ENCODE measurements at places on chromosomes 2 and 18.

GRCh38 chr2:185970148-185970852 is 231.7 kb downstream of the FSIP2 start:
- no peak for DNase-seq

- DNase-seq: no peak
Observed at GRCh38 chr2:224008702-224009261, 30.3 kb downstream of the SERPINE2 start.

DNA sequence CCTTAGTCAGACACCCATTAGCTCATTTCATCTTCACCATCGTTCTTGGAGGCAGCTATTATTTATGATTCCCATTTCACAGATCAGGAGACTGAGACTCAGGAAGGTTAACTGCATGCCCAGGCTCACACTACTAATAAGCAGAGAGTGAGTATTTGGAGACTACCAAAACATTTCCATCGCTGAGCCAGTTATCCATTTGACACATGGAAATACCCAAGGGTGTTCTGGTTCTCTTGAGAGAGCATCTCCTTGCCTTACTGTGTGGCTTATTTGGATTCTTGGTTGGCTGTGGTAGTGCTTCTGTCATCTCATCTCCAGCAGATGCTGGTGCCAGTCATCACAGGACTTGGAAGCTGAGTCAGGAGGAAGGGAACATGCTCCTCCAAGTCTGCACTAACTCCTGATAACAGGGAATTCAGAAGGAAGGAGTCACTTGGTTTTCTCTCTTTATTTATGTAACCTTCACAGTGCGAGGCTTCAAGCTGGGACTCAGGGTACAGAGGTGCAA is 55.2 kb downstream of the RASGRP3 start:
- no peak for DNase-seq

GRCh38 chr2:30872797-30873196 is 65.6 kb upstream of the CAPN13 start:
- no peak for DNase-seq

DNA sequence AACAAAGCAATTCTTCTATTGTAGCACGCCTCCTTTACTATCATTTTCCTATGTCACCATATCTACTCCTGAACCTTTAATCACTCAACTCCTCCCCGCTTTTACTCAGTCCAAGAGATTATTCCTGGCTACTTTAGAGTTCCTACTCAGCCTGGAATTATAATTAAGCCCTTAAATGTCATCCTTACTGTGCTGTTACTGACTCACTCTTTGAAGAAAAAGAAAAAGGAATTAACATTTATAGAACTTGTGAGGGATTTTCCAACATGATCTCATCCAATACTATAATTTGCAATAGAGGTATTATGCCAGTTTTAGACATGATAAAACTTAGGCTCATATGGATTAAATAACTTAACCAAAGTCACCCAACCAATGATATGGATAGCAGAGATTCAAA is 61.7 kb downstream of the CCDC88A start:
- no peak for DNase-seq

- no peak for DNase-seq
Observed at GRCh38 chr2:112791693-112792230, 7.5 kb upstream of the IL1A start.

- no peak for DNase-seq
Observed at GRCh38 chr18:34915046-34915445, 126.2 kb upstream of the MAPRE2 start.

GRCh38 chr2:157726946-157727345 is 98.3 kb upstream of the ACVR1C start:
- DNase-seq: no peak

- no peak for DNase-seq
Observed at GRCh38 chr2:33289961-33290360, 186.5 kb upstream of the RASGRP3 start.

DNA sequence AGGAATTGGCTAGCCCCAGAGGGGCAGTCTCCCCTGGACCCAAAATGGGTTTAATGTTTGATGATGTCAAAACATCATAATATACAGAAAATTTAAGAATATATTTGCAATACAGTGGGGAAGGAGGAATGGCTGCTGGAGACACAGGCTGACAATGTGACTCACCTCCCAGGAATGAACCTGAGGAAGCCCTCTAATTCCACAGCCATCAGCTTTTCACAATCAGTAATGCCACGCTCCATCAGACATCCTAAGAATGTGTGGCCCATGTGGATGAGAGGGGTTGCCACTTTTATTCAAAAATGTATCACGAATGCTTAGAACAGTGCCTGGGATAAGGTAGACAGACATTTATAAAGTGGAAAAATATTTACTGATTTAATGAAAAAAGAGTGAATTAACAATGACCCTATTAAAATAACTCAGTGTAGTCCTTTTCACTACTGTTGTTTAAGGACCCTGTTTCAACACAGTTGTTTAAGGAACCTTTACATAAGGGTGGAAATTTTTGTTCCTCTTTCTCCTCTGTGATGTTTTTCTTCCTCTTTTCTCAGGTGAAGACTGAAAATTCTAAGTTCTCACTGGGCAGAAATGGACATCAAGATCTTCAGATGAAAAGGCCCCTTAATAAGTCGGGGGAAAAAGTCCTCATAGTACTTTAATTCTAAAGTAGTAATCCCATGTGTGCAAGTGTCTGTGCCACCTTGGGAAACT is 17.5 kb upstream of the TMEM163 start:
- no peak for DNase-seq

DNA sequence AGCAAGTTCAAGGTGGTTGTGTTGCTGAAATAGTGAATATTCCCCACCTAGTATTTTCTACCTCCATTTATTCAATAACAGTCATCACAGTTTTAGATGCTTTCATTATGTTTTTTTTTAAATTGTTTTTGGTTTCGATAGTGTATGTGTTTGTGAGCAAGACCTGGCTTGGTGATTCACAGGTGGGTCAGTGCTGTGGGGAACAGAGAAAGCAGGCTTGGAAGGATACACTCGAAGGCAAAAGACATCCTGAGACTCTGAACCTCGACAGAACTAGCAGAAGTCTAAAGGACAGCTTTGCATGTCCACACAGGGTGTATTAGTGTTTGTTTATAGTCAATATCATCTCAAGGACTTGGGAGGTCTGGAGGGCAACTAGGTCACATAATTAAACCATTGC is 551.5 kb downstream of the RIT2 start:
- DNase-seq: no peak

DNA sequence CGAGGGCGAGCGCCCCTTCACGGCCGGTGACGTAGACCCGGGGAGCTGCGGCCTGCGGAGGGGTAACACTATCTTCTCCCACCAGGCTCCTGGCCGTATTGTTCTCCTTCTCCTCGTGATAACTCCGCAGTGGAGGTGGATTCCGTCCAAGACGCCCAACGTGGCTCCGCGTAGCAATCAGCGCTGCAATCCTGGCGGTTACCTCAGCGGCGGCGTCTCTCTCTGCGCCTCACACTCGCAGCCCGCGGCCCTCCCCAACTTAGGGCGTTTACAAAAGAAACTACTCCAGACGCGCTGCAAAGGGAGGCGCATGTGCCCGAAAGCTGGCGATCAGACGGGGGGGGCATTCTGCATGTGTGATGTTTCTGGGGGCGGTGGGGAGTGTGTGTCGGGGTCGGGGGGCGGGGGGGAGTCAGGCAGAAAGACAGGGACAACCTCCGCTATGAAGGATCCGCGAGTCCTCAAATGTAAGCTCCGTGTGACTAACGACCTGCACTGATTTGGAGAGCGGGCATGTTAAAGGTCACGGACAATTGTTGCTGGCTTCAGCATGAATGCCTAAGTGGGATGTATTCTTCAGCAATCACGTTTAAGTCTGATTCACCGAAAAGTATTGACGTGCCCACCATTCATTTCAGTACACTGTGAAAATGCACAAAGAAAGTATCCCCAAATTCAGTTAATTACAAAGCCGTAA is 1.3 kb upstream of the ZNF516 start:
- peak; percentile 42 for DNase-seq

DNA sequence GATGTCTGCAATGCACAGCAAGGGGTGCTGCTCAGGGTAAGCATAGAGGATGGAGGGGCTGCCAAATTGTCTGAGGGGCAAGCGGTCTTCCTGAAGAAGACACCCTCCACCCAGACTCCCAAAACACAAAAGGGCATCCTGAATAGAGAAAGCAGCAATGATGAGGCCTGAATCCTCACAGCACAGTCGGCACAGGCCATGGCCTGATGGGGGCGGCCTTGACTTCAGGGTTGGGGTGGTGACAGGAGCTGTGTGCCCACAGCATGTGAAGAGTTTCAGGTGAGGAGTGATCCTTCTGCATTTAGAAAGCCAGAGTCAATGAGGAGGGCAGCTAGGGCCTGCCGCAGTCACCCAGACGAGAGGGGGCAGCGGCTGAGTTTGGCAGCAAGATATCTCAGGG is 159.4 kb downstream of the GALNT14 start:
- DNase-seq: no peak

- DNase-seq: no peak
Observed at GRCh38 chr18:53752781-53753367, 471.6 kb downstream of the MBD2 start.

DNA sequence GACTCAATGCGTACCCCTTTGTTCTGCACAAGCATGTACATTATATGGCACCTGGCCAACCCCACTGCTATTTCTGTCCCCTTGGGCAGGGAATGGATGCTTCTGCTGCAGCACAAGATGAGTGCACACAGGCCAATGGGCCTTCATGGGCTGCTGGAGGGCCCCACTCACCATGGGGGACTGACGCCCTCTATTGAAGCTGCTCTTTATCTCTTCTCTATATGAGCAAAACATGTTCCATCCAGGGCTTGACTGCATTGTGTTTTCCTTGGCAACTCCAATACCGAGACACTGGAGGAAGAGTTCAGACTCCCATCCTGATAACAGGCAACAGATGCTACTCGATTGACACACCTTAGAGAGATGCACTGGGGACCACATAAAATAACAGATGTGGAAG is 251.6 kb upstream of the NCKAP5 start:
- DNase-seq: no peak

- DNase-seq: no peak
Observed at GRCh38 chr18:71798986-71799673, 745.0 kb downstream of the CBLN2 start.

DNA sequence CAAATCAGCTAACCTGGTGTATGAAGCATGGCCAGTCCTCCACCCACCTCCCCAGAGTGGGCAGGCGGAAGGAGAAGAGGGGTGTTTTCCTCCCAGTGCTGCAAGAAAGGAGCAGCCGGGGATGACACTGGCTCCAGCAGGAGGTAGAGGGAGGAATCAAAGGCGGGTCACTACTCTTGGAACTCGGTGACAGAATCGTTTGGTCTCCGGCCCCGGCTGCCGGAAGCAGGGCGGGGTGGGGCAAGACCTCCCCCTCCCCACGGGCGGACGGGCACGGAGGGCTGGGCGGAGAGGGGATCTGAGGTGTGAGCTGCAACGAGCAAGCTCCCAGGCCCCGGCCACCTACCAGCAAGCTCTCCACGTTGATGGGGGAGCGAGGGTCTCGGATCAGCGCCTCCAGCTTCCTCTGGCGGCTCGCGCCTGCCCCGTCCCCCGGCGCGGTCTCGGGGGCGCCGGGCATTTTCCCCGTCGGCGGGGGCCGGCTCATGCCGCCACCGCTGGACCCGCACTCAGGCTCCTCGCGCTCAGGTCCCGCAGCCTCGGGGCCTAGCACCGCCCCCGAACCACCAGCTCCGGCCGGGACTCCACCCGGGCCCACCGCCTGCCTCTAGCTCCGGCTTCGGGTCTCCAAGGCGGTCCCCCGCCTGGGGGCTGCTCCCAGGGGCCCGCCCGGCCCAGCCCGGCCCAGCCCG is 640 bp downstream of the ROCK2 start:
- DNase-seq: peak; percentile 16

- peak; percentile 52 for DNase-seq
Observed at GRCh38 chr2:233142355-233142897, 82.3 kb downstream of the INPP5D start.

- no peak for DNase-seq
Observed at GRCh38 chr18:79795446-79795845, 2.3 kb upstream of the KCNG2 start.

GRCh38 chr18:8299054-8299980 is 309.9 kb upstream of the RAB12 start:
- DNase-seq: no peak

DNA sequence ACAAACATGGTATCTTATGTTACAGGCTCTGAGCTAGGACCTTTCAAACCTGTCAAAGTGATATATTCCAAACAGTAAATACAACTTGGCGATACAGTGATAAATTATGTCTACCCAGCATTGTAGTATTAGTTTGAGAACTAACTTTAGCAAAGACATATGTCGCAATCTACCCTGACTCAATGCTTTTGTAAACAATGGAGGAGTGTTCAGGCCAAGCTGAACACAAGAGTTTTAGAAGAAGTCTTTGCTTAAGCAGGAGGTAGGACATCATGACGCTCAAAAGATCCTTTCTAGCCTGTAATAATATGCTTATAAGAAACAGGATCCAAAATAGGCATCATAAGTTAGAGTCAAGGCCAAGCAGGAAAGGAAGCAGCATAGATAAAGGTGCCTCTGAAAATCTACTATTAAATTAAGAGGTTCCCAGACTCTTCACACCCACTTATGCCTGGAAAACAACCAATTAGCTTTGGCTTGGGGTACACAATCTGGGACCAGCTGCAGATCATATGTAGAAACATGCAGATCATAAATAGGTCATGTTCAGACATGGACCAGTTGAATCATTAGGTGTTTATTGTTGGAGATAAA is 132.5 kb downstream of the CSRNP3 start:
- DNase-seq: no peak

DNA sequence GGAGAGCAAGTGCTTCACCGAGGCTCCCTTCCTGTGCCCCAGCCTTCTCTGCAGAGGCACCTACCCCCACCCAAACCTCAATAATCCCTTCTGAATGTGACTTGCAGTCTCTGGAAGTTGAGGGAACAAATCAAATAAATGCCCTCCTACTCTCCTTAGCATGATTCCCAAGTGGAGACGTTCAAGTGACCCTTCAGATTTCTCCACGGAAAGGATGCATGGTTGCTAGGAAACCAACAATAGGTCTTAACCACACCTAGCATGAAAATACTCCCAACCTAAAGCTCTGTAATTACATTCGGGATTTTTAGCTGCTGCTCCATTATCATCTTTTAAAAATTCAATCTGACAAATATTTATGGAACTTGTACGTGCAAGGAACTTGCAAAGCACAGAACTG is 50.2 kb upstream of the CABLES1 start:
- no peak for DNase-seq

DNA sequence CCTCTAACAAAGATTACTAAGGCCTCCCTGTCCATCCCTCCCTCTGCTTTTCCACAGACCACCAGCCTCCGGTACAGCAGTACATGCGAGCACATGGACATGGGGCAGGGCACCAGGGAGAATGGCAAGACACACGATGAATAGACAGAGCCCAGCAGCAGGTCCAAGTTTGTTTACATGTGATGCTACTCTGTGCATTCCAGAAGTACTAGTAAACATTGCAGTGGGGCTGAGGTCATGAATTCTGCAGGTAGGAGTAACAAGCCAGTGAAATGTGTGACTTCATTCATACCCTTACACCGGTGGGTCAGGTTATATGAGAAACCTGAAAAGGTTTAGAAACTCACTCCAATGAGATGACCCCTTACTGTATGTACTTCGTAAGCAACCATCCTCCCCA is 205.7 kb downstream of the BCL11A start:
- no peak for DNase-seq
